ENCODE measurements at places on chromosomes 3 and 15. TPM values are rescaled to one million over a fixed set of nuclear protein-coding genes. Genes with fewer than 3 reads are reported as not detected.

DCBLD2 gene
- total RNA-seq, result 225 TPM

ACAD9 gene
- 41.6 TPM for total RNA-seq

ADAMTS9 gene
- total RNA-seq, result 1.9 TPM

PLAAT1 gene
- total RNA-seq, result not detected

CPA3 gene
- total RNA-seq, result under 0.01 TPM

SPATA12 gene
- not detected for total RNA-seq

FBXL2 gene
- total RNA-seq, result 16.8 TPM

MLF1 gene
- total RNA-seq, result 6.1 TPM

CPNE9 gene
- not detected for total RNA-seq

SUSD5 gene
- 2.2 TPM for total RNA-seq

GPR156 gene
- 0.43 TPM for total RNA-seq

CLDN11 gene
- total RNA-seq, result 411 TPM

CEP63 gene
- 21.9 TPM for total RNA-seq

SNURF gene
- total RNA-seq, result 12.1 TPM

SST gene
- not detected for total RNA-seq

MEIS2 gene
- total RNA-seq, result 73.0 TPM

HRG gene
- total RNA-seq, result not detected

CP gene
- total RNA-seq, result not detected

ISL2 gene
- 0.64 TPM for total RNA-seq

OGG1 gene
- 32.2 TPM for total RNA-seq

OR5K3 gene
- not detected for total RNA-seq

ERC2 gene
- 0.43 TPM for total RNA-seq

ITPR1 gene
- 13.9 TPM for total RNA-seq

FAM227B gene
- 3.9 TPM for total RNA-seq

C2CD4A gene
- not detected for total RNA-seq

SHF gene
- total RNA-seq, result 2.6 TPM

SLITRK3 gene
- total RNA-seq, result not detected

EIF4A2 gene
- 691 TPM for total RNA-seq

CFAP100 gene
- not detected for total RNA-seq

CLDN18 gene
- total RNA-seq, result not detected

SI gene
- total RNA-seq, result not detected

EEFSEC gene
- 6.1 TPM for total RNA-seq

All from fibroblast of villous mesenchyme (primary cell).